ENCODE measurements at places on chromosomes 3 and 15.

DNA sequence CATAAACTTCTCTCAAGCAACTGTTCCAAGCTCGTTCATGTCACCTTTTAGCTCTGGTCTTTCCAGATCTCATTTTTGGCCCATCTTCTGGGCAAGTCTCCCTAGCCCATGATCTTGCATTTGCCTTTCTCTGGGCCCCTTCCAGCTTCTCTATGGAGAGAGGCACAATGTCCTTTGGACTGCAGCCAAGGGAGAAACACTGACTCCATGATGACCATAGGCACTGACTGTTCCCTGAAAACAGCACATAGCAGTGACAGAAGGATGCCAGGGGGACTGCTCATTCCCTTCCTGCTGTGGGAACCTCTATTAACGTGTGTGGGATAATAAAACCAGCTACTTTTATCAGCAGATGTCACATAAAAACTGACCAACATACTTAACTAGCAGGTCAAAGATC is 60.3 kb downstream of the STRIT1 start:
- no peak for DNase-seq

DNA sequence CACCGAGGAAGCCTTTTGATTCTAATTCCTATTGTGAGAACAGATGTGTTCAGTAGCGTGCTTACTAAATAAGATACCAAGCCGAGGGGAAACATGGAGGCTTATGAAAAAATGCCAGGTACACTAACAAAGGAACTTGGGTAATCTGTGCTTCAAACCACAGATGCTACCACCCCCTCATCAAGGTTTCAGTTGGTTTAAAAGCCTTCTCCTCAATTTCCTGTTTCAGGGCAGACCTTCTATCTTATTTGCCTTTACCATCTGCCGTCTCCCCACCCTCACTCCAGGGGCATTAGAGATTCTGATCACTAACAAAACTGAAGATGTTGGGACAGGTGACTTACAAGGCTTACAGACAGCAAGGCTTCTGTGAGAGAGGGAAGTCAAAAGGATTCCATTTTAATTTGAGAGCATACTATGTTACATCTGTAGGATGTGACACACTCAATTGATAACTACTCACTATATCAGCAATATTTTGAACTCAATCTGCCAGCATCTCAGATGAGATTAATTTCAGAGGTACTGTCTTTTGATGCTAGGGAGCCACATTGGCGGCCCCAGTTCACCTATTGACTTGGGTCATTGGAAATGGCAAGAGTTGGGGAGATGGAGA is 60.6 kb upstream of the PLCL2 start:
- DNase-seq, result peak; percentile 19

DNA sequence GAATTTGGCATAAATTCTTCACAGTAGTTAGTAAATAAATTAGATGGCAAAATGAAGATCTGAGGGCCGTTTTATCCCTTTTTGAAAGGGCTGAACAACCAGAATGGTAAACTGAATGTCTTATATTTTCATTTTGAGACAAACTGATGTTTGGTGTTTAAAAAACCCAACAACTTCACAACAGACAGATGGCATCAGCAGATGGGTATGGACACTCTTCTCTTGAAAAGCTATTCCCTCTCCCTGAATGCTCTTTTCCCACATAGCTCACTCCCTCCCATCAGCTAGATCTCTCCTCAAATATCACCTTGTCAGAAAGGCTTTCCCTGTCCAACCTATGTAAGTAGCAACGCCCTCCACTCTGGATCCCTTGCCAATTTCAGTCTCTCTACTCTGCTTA is 33.3 kb downstream of the EMC4 start:
- DNase-seq, result no peak

GRCh38 chr3:108713009-108713516 is 44.1 kb downstream of the RETNLB start:
- DNase-seq, result no peak

DNA sequence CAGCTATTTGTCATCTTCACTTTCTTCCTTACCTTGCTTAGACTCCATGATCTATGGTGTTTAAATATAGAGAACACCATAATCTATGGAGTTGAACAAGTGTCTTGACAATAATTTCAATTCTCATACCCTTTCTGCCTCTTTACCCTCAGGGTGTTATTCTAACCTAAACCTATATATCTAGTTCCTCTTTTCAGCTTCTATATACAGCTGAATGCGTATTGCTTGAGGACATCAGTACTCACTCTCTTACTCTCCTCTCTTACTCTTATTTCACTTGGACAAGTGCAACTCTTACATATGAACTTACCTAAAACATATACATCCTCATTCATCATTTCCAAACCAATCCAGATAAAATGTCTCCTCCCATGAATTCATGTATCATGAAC is 187.1 kb downstream of the RAP2B start:
- no peak for DNase-seq

DNA sequence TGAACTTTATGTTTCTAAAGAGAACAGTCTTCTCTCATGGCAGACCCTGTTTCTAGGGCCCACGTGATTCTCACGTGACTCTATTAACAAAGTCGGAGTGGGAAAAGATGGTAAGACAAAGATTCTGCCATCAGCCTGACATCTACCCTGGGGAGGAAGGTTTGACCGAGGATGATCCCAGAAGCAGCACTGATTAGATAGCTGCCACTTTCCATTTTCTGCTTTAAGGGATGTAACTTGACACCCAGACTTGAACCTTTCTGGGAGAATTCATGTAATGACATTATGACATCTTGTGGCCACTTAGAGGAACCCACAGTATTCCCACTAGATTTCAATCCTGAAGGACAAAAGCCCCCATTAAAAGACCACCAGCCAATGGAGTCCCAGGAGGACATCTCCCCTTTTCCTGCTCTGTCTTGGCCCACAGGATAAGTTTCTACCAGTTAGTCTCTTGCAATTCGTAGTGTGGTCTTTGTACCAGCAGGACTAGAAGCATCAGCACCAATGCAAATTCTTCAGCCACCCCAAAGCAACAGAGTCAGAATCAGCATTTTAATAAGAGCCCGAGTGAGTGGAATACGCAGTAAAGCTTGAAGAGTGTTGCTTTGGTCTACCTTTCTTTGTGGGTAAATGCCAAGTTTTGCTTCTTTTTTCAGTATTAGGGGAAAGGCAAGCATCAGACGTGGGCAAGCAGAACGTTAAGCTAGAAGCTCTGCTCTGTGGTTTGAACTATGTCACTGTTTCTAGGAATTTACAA is 480.5 kb upstream of the PROK2 start:
- DNase-seq, result no peak

GRCh38 chr15:69172847-69173246 is 12.4 kb downstream of the GLCE start:
- no peak for DNase-seq

DNA sequence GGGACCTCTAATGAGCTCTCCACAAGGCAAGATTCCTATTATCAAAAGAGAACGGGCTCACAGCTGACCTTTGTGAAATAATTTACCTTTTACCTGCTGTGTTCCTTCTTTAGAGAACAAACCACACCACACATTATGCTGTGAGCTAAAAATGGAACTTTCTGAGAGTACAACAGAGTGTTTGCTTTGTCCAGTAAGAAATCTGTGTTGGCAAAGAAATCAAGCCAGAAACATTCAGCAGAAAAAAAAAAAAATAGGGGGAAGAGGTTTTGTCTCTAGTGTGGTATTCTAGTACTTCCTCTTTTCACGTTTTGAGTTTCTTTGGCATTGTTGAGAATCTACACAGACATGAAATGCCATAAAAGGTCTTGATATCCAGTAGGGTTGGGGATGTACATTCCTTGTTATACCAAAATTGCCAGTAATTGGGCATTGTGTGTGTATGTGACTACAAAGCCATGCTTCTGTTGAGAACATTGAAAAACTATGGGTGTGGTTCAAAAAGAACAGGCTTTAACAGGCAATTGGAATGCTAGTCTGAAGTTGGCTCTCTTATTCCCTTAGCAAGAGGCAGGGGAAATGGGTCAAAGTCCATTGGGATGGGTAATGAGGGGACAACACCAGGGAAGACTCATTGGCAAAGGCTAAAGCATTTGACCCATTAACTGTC is 273.5 kb downstream of the NEK10 start:
- DNase-seq, result no peak

DNA sequence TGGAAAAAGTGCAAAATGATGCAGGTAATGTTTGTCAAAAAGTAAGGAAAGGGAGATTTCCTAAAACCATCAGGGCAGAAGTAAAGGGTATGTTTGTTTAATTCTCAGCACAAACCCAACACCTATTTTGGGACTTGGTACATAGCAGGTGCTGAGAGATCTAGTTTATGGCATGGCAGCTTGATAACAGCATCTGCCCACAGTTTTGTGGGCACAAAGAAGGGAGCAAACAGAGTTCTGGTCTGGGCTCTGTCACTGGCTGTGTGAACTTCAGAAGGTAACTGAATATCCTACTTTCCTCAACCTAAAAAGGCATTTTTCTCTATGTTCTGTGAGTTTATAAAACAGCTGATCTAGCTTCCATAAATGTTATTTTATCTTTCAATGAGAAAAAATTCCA is 141.6 kb downstream of the PLCH1 start:
- no peak for DNase-seq

GRCh38 chr3:128004661-128005060 is 47.6 kb upstream of the SEC61A1 start:
- no peak for DNase-seq

- no peak for DNase-seq
These were observed 16.4 kb upstream of the SKIC8 start for GRCh38 chr15:78315686-78316282.

DNA sequence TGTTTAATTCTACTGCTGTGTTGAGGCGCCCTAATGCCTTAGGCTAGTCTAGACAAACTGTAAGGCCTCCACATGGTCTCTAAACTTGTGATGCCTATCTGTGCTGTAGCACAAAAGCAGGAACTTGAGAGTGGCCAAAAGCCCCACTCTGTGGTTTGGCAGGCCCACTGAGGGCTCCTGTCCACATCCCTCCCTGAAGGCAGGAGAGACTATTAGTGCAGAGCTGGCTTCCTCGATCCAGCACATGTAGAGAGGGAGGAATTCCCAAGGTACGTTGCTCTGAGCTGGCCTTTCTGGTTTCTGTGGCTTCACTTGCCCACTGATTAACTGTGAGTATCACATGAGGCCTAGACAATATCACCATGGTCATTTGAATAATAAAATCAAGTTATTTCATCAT is 90.6 kb downstream of the POLR2M start:
- DNase-seq, result no peak

- no peak for DNase-seq
These were observed 120.9 kb upstream of the ZBED2 start for GRCh38 chr3:111715911-111716523.

- no peak for DNase-seq
These were observed 73.4 kb downstream of the RFTN1 start for GRCh38 chr3:16439848-16440708.
